GM04503 (cell line): ENCODE measurements at places on chromosomes 6 and 20.

DNA sequence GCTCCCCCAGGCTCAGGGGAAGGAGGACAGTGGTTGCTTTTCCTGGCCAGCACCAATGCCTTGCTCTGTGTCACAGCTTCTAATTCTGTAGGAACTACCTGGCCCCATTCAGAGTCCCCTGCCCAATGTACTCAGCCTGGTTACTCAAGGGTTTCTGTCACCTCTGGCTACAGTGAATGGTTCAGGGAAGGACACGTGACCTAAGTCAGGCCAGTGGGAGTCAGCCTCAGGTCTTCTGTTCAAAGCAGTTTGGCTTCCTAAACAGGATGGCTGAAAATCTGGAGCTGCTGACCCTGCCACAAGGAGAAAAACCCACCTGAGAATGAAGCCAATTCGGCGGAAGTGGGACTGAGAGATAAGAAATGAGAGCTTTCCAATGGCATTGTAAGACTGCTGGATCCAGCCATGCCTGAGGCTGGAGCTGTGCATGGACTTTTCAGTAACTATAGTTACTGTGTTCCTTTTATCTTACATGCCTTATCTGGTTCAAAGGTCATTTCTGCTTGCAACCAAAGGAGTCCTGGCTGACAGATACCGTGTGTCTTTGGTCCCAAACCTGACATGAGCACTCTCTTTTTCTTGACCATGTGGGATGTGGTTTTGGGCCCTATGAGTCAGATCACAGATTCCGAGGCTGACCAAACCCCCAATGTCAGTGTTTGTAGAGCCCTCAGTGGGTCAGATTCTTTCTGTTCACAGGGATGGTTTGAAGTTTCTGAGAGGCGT is 104.3 kb downstream of the SULF2 start:
- no peak for DNase-seq

GRCh38 chr20:35564905-35565304 is 23.0 kb downstream of the ERGIC3 start:
- DNase-seq = no peak

- no peak for DNase-seq
Measured at GRCh38 chr20:35490736-35491181, 35.4 kb downstream of the CEP250 start.

DNA sequence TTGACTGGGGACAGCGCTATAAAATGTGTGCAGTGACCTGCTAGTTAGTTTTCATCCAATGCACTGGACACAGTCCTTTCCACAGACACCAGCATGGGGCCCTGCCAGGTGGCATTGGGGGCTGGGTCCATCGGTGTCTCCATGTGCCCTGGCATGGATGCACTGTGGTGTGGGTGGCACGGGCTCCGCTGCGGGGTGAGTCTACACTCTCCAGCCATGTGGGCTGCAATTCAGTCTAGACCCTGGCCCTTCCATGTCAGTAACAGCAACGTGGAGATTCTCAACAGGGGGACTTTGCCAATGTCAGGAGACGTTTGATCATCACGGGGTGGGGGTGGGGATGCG is 100.0 kb downstream of the RAMACL start:
- DNase-seq = no peak

DNA sequence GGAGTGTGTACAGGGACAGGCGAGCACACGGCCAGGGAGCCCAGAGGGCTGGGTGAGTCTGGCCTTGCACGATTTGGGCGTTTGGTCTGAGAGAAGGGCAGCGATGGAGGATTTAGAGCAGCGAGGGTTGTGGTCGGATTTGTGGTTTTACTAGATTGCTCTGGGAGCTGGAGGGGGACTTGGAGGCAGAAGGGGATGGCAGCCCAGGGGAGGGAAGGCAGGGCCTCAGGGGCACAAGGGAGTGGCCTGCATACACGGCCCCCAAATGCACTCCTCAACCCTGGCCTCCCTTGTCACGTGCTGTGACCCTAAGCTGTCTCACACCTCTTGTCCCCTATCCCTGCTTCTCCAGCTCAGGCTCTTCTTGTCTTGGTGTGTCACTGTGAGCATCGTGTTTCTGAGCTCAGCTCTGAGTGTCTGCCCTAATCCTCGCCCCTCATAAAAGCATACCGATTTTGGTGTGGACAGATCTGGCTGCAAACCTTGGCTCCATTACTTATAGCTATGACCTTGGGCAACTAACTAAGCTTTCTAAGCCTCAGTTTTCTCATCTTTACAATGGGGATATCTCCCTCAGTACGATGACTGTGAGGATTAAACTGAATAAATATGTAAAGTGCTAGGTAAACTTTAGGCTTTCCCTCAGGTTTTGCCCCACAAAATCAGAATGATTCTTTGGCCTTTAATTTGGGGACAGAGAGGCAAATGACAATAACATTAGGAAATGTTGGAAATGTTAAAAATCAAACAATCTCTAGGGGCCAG is 120.1 kb upstream of the ARMC2 start:
- no peak for DNase-seq

DNA sequence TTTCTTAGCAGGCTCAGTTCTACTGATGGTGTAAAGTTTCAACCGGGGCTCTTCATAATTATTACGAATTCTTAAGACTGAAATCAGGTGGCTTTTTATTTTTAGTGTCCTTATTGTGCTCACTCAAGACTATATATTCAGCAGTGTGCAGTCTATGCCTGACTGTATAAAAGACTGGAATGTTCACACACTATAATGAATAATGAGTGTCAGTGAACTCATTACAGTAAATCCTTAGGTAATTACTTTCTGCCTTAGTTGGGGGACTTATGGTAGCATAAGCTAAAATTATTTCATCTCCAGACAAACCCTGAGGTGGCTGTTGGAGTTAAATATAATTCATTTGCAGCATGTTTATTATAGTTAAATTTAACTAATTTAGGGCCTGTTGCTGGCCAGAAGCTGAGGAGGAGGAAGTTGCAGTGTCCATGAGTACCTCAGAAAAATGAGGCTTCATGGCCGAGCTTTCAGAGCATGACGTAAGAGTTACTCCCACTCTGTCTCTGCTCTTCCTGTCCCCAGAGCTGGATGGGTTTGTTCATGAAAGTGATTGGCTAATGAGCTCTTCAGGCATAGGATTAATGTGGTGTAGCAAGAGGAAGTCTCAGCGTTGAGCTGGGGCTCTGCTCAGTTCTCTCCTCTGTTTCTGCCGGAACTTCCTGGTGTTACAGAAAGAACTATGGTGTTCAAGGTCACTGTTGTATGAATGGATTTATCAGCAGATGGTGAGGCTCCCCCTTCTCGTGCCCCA is 335.7 kb downstream of the NRN1 start:
- DNase-seq = peak; percentile 46

DNA sequence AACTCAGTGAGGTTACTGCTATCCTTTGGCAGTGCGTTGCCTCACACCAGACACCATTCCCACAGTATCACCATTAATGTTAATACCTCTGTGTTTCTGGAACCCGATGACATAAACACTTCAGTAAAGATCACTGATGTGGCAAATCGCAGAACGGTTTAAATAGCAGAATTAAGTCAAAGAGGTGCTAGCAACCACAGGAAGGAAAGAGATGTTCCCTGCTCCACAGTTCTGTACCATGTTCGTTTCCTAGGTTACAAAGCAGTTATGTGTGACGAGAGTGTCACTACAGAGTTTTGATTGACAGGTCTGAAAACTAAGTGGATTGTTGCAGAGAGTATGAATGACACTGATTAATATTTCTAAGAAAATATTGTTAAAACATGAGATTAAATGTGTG is 272.3 kb downstream of the KHDRBS2 start:
- no peak for DNase-seq

- DNase-seq = no peak
Measured at GRCh38 chr20:62227977-62228958, 8.2 kb upstream of the HRH3 start.

- no peak for DNase-seq
Measured at GRCh38 chr6:25337431-25337830, 58.3 kb downstream of the CARMIL1 start.

DNA sequence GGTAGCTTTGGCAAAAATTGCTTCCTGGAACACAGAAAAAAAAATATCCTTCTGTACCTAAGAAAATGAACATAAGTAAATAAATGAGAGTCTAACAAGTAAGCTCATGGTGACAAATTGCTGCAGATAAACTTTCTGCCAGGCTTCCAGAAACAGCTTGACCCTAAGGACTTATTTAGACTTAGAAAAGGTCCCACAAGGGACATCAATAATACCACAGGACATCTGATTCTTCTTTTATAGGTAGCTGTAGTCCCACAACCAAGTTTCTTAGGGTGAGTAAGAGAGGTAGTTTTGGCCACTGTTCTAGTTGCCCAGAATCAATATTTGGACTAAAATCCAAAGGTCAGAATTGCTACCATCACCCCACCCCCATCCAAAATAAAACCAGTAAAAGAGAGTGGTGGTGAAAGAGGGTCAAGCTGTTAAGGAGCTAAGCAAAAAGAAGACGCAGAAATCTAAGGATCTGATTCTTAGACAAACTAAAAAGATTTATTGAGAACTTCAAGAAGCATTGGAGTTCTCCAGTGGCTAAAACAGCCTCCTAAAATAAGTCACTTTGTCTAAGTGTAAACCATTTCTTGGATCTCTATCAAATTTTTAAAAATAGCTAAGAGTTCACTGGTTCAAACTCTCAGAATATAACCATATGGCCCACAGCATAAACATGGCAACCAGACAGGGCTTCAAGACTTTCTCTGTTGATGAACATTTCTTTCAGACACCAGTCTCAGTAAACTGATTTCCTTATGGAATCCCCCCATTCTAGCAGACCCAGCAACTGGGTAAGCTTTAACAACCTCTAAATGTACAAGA is 180.6 kb downstream of the PTPRK start:
- DNase-seq = no peak

- DNase-seq = no peak
Measured at GRCh38 chr6:82030301-82030700, 217.2 kb downstream of the IBTK start.

DNA sequence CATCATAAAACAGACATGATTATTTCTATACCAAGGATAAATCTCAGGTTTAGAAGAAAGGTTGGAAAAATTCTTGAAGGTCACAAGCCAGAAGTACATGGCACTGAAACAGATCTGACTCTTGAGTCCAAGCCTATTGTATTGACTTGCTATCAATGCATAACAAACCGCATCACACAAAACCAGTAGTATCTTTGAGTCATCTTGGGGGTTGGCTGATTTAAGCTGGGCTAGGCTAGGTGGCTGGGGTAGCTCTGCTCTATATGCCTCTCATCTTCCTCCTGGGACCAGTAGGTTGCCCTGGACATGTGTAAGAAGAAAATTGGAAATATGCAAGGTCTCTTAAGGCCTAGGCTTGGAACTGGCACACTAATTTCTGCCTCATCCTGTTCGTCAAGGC is 37.0 kb upstream of the RAB23 start:
- no peak for DNase-seq

DNA sequence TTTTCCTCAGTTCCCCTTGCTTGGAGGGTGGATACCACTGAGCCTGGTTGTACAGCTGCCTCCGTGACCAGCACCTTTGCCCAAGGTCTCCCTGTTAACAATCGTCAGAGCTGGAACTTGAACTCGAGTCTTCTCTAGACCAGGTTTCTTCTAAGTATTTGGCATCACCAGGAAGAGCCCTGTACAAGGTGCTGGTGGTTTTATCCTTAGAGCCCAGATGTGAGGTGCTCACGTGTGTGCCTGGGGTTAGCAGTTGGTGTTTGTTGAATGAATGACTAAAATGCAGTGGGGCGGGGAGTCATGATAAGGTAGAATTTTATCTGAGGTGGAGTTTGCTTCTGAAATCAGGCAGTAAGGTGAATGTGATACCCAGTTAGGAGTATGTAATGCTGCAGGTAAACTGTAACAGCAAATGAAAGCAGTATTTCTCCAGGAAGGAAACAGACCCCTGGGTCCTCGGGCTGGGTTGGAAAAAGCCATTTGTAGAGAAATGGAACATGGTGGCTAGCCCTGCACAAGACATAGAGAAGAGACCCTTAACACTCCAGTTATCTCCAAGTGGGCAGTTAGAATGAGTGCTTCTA is 3.1 kb downstream of the DNAJC5 start:
- no peak for DNase-seq

GRCh38 chr6:87772597-87773530 is 70.8 kb upstream of the AKIRIN2 start:
- no peak for DNase-seq

DNA sequence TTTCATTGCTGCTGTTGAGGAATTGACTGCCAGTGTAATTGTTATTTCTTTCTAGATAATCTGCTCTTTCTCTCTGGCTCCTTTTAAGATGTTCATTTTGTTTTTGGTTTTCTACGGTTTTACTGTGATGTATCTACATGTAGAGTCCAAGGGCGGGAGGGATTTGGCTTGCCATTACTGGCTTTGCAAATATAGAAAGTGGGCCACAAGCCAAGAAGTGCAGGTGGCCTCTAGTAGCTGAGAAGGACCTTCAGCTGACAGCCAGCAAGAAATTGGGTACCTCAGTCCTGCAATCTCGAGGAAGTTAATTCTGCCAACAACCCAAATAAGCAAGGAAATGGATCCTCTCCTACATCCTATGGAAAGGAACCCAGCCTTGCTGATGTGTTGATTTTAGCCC is 42.8 kb upstream of the GLP1R start:
- DNase-seq = no peak

- DNase-seq = no peak
Measured at GRCh38 chr6:159404296-159404695, 235.1 kb downstream of the FNDC1 start.

DNA sequence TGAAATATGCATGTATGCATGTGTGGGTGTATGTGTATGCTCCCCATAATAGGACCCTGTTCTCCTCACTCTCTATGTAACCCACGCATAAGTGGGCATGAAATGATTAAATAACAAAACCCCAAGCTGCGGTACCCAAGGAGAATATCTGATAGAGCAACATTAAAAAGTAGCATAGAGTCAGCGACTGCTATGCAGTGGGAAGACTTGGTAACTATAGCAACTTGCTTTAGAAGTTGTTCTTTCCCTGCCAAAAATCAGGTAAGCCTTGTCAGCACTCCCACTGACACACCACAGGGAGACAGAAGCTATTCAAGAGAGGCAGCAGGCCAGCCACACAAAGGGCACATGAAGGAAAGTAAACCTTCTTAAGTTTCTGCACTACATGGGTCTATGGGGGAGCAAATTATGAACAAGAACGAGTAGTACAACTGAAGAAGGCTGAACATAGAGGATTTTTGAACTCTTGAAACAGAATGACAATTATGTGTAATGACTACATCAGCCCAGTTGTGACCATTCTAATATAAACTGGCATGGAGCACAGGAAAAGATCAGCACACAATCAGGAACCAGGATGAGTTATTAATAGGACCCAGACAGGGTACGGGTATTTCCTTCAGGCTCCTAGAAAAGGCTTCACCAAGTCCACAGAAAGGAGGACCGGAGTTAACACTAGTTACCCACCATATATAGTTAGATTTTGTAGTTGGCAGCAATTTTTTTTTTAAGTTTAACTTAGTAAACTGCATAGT is 89.9 kb downstream of the GPR6 start:
- DNase-seq = no peak

GRCh38 chr6:121330516-121330915 is 3.8 kb downstream of the TBC1D32 start:
- no peak for DNase-seq
